Activated gamma-delta T cell treated with Interleukin-2 at 50 U/mL for 16 hours (primary cell): ENCODE measurements at places on chromosomes 12 and 14.

DNA sequence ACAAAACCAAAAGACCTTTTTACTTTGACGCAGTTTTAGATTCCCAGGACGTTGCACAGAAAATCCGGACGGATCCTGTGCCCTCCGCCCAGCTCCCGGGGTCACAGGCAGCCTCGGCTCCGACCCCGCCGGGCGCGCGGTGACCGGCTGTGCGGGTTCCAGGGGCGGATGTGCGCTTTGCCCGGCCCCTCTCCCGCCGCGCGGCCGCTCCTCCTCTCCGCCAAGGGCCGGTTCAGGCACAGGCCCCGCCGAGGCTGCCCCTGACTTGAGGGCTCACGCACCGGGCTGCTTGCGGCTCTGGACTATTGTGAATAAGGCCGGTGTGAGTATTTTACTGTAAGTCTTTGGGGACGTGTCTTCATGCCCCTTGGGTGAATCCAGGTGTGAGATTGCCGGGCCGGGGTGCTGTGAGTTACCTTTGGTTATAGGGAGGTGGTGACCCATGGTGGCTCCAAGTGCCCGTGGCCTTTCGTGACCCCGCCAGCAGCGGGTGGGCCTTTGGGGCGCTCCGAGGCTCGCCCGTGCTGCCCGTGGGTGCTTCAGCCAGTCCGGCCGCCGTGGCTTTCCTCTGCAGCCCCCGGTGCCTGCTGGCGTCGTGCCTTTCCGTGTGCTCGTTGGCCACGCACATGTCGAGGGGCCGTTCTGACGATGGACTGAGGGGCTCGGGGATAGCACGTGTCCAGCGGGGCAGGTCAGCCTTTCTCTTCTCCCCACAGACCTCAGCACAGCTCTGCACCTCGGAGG is 45.9 kb downstream of the NOC4L start:
- no peak for DNase-seq

- DNase-seq, result no peak
These were observed 7.9 kb upstream of the PPM1A start for GRCh38 chr14:60241091-60241490.

GRCh38 chr12:127245009-127245408 is 1022.0 kb upstream of the TMEM132C start:
- no peak for DNase-seq

- DNase-seq, result no peak
These were observed 290.3 kb downstream of the SOX5 start for GRCh38 chr12:23659131-23659530.

GRCh38 chr12:39905152-39905551 is 200.7 kb downstream of the SLC2A13 start:
- no peak for DNase-seq

GRCh38 chr14:61362072-61362750 is 40.8 kb downstream of the PRKCH start:
- no peak for DNase-seq

- DNase-seq, result peak; percentile 64
These were observed 81.6 kb downstream of the ITPK1 start for GRCh38 chr14:93033983-93034670.

DNA sequence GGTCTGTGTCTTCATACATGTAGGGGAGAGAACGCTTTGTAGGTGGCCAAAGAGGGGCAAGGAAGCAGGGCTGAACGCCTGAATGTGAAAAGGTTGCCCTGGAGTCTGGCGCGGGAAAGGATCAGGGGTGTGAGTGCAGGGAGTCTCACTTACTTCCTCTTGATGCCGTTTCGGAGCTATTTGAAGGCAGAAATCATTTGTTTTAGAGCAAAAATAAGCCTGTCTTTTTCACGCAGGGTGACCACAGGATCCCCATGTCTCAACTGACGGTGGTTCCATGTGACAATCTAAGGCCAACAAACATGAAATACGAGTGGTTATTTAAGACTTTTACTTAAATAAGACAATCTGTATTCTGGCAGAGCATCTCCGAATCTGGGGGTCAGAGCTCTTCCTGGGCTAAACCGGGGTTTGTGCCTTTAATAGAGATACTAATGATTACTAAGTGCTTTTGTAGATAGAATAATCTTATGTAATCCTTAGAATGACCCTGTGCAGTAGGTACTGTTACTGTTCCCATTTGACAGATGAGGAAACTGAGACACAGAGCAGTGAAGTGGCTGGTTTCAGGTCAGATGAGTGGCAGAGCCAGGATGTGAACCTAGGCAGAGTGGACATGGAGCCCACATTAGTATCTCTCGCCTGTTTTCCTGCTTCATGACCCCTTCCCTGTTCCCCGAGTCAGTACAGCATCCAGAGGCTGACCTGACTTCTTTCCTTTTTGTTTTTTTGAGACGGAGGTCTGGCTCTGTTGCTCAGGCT is 1.9 kb downstream of the BRI3BP start:
- no peak for DNase-seq

GRCh38 chr14:76123426-76124225 is 28.1 kb upstream of the GPATCH2L start:
- DNase-seq, result no peak

DNA sequence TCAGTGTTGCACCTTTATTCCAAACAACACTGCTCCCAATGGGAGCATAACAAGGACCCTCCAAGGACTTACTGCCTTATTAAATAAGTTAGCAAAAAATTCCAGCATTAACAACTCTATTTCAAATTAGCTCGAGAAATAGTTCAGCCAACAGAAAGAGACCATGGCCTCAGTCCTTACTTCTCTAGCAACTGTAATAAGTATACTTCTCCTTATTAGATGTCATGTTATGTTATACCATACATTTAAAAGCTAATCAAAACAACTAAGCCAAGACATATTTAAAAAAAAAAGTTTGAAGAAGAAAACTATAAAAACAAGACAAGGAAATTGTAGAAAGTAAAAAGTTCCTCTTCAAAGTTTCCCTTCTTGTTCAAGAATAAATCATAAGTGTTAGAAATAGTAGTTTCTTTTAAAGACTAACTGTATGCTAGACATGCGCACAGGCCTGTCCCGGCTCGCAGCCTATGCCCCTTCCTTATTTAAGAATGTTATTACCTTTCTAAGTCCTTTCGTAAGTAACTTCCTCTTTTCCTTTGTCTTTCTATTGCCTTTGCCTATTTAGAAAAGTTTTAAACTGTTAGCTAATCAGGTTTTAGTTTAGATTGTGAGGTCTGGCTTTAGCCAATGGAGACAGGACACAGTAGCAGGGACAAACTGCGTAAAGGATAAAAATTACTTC is 68.6 kb downstream of the RESF1 start:
- no peak for DNase-seq

DNA sequence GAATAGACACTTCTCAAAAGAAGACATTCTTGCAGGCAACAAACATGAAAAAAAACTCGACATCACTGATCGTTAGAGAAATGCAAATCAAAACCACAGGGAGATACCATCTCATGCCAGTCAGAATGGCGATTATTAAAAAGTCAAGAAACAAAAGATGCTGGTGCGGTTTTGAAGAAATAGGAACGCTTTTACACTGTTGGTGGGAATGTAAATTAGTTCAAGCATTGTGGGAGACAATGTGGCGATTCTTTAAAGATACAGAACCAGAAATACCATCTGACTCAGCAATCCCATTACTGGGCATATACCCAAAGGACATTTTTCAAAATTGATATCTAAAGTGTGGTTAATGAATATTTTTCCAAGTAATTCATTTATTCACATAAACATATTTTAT is 39.6 kb upstream of the LIN7A start:
- no peak for DNase-seq

GRCh38 chr14:103846097-103846496 is 1.3 kb downstream of the PPP1R13B start:
- no peak for DNase-seq

DNA sequence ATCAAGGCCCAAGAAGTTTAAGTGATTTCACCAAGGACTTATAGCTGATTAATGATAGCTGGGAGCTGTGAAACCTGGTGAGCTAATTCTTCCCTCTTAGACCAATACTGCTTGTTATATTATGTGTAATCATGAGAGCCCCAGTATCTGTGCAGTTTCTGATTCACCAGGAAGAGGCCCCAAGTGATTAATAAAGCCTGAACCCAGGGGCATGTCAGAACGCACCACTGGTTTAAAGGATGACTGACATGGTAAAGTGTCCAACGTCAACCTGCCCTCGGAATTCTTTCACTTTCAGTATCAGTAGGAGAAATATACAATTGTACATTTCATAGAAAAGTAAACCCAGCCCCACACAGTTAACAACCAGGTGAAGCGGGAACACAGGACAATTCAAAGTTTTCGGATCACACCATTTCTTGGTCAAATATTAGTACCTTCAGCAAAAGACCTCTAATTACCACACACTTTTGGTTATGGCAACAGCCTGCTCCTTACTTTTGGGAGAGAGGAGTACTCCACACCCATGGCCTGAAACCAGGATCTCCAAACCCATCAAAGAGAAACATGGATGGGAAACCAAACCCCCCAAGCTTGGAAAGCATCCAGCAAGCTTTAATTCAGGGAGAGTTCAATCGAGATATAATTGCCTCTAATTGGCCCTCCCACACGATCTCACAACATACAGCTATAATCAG is 28.5 kb downstream of the TMCC3 start:
- no peak for DNase-seq

- DNase-seq, result no peak
These were observed 26.5 kb downstream of the NUDT4 start for GRCh38 chr12:93403988-93404803.

- no peak for DNase-seq
These were observed 517.1 kb downstream of the PRKD1 start for GRCh38 chr14:29410581-29410980.

DNA sequence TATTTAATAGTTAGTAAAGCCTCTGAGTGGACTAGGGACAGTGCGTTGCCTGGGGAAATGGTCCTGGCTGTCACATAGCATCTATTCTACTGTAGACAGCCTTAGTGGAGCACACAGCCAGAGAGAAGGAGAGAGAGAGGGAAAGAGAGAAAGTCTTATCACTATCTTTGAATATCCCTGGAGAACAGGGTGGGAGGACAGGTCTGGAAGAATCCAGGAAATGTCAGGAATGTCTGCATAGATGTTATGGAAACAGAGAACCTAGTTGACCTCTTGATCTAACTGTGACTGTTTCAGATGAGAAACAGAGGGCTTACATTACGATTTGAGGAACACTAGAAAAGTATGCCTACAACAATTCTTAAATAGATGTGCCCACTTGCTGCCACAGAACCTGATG is 92.8 kb downstream of the SLC15A5 start:
- DNase-seq, result no peak

DNA sequence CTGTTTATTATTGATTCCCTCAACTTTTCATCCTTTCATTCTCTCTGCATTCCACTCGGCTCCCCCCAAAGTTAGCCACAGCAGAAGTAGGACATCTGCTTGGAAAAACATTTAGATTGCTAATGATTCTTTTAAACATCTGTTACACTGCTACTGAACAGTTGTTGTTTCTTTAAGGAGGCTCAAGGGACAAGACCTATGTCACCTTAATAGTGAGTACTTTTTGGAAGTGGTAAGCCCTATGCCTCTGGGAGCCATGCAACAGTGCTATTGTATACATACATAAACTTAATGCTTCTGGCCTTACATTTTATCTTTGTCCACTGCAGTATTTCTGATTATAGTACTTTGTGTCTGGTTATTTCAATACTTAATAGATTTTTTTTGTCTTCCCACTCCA is 628.2 kb upstream of the FOXG1 start:
- no peak for DNase-seq

- DNase-seq, result no peak
These were observed 2.6 kb downstream of the YAF2 start for GRCh38 chr12:42235426-42235825.

DNA sequence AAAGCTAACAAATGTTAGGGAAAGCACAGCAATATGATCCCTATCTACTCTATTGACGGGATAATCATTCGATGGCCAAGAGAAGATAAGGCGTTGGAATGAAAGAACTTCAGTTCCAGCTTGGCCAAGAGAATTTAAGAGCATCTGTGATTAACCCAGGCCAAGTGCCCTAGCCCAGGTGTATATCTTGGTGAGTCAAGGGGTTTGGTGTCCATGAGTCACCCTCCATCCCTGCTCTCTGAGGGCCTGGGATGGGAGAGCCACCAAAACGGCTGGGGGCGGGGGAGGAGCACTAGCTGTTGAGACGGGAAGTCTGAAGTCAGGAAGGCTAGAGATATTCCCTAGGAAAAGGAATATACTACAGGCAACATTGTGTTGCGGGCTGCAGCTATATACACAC is 13.0 kb downstream of the TBPL2 start:
- DNase-seq, result no peak

- no peak for DNase-seq
These were observed 17.3 kb upstream of the KCNA1 start for GRCh38 chr12:4892418-4892817.

DNA sequence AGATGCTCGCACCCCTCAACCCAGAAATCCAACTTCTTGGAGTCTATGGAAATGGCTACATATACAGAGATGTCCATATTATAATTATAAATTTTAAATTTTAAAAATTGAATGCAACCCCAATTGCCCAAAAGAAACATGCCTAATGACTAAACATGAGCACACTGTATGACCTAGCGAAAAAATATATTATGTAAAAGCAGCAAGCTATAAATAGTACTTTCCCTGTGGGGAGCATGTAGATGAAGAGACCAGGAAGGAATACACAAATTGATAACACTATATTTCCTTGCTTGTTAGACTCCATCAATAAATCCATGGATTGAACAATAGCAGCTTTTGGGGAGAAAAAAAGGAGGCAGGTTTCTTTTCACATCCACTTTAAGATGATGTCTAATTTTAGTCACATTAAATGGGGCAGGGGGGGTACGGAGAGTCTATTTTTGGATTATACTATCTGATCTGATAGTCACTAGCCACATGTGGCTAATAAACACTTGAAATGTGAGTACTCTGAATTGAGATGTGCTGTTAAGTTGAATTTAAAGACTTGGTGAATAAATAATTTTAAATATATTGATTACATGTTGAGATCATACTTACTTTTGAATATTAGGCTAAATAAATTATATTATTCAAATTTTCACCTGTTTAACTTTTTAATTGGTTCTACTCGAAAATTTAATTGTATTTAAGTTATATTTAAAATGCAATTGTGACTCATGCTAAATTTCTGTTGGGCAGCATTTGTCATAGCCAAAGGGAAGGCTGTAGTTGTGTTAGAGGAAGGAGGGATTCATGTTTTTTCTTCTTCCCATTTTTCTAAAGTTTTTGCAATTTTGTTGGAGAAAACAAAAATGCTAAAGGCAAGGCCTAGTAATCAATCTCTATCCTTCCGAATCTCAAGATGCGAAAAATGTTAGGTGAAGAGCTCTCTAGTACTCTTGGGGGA is 17.5 kb downstream of the MAX start:
- DNase-seq, result no peak

DNA sequence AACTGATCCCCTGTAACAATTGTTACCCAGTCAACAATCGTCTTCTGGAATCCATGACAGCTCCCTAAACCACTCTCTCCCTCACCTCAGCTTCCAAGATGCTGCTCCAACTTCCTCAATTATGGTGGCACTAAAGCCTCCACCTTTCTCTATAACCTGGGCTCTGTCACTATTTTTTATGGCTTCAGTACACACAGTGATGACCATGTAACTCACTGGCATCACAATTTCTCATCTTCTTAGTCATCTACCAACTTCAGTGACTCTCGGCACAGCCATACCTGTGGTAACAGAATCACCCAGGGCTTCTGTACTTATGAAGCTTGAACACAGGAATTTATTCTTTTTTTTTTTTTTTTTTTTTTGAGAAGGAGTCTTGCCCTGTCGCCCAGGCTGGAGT is 32.0 kb upstream of the NPAS3 start:
- DNase-seq, result no peak

GRCh38 chr14:57512220-57512619 is 18.6 kb upstream of the CCDC198 start:
- DNase-seq, result no peak

- no peak for DNase-seq
These were observed 87.9 kb downstream of the DAD1 start for GRCh38 chr14:22500954-22501726.

- no peak for DNase-seq
These were observed 224.3 kb downstream of the GXYLT1 start for GRCh38 chr12:41920355-41920754.
